Stimulated activated CD8-positive, alpha-beta memory T cell treated with anti-CD3 and anti-CD28 coated beads, Interleukin-12 subunit alpha, Interleukin-12 subunit beta, amount 100 ng/mL, for 4 hours (primary cell): ENCODE measurements at places on chromosomes 12 and 14.
A peak's percentile ranks its signal among the peaks of the same experiment; 100 is the strongest.

DNA sequence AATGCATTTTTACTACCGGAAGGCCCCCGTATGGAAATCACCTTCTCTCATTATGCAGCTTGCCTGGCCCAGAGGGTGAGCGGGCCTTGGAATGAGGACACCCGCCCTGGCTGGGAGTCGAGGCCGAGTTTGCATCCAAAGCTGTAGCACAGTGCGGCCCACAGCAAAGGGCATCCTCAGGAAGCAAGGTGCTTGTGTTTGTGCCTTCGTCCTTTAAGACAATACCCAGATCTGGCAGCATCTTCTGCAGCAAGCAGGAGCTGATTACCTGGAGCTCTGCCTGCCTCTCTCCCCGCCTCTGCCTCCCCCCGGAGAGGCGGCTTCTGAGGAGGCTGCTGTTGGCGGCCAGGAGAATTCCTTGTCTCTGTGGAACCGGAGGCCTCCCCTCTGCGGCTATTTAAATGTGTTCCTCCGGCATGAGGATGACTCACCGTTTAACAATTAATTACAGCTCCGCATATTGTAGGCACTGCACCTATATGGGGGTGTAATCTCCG, 145.3 kb downstream of the CACNA1C start:
- no peak for DNase-seq

GRCh38 chr14:51258280-51258679, 18.2 kb downstream of the TMX1 start:
- DNase-seq, result no peak

GRCh38 chr14:51860164-51860824, at the start of gene GNG2:
TSS of gene GNG2 (plus strand) at chr14:51860612. CDS start at chr14:51950679, 90,067 bp downstream.
- peak; percentile 65 for DNase-seq

DNA sequence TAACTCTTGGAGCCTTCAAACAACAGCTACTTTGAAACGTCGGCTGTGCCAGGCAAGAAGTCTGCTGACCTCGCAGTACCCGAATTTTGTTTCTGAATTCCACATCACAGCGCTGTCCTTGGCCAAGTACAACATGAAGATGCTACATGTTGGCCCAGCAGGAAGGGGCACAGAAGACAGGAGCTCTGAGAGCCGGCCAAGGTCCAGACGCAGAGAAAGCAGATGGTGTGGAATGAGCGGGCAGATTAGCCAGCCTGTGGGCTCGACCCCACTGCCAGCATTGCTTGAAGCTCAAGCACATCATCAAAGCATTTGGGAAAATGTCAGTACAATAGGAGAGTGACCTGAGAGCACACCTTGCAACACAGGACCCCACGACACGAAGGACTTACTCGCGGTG, 64.5 kb downstream of the FZD10 start:
- no peak for DNase-seq

- no peak for DNase-seq
These were observed 115.2 kb downstream of the KSR2 start for GRCh38 chr12:117853600-117853999.

DNA sequence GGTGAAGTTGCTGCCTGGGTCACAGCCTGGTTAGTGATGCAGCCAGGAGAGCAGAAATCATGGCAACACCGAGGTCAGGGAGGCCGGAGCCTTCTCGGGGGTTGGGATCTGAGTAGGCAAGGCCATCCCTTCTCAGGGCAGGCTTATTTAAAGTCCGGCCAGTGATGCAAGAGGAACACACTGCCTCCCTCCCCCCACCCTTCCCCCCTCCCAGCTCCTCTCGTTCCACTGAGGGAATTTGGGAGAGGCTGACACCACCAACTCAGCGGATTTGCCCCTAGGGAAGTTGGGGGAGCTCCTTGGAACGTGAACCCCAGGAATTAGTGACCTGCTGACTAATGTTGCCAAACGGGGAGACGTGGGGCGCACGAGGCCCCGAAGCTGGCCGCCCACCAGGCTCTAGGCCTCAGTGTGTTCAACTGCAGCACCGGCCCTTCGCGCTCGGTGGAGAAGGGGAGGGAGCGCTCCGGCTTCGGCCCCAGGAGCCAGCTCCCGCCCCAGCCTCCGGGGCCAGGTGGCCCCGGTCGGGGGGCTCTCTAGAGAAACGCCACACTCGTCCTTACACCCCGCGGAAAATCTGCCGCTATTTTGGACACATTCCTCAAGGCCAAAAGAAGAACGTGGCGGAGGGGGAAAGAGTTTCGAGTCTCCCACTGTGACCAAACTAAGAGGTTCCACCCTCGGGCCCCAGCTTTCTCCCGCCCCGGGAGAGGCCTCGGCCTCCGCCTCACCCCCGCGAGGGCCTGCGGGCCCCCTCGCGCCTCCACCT, 1.6 kb downstream of the CTDSP2 start:
- DNase-seq, result no peak

GRCh38 chr14:88598097-88598675, 35.3 kb downstream of the ZC3H14 start:
- no peak for DNase-seq

DNA sequence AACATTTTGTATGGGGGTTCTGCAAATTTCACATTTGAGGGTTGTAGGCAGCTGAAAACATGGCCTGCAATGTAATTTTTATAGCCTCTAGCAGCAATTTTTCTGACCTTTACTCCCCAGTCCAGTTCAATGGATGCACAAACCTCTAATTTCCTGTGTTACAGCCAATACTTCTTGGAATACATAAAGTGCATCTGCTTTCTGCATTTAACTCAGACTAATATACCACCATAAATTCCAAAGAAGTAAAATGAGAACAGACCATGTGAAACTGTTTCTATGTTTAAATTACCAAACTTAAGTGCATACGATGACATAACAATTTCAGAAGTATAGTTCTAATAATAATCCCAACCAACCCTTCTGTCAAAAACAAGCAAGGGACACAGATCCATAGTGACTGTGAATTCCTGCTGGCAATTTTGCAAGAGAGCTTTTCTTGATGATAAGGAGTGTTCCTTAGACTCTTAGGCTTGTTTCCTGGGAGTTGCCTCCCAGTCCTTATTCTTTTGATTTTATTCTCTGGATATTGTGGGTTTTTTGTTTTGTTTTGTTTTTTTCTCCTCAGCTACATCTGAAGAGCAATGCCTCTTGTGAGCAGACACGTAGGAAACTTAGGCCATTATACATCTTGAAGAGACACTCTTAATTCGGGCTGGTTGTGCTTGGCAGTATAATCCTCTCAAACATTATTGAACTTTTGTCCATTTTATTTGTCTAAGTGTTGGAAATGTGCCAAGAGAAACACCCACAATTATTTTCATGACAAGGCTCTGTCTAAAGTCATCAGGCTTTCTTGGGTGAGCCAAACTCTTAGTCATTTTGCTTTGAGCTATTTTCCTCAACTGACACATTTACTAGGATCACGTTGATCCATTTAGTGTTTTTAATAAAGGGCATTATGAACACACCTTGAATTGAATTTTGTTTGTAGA, 51.3 kb upstream of the RERGL start:
- DNase-seq, result no peak

- no peak for DNase-seq
These were observed 49.8 kb downstream of the B4GALNT3 start for GRCh38 chr12:509500-509899.

DNA sequence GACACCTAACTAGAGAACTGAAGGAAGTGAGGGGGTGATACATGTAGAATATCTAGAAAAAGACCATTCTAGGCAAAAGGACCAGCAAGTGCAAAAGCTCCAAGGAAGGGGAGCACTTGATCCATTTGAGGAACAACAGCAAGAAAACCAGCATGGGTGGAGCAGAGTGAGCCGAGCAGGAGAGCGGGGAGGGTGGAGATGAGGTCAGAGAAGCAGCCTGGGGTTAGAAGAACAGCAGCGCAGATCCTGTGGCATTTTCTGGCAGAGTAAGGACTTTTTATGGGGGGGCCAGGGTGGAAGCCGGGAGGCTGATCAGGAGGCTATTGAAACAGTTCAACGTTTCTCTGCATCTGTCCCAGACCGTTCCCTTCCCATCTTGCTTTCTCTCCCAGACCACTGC, 24.5 kb upstream of the TMCC3 start:
- DNase-seq, result no peak

- DNase-seq, result no peak
These were observed 87.7 kb downstream of the CHGA start for GRCh38 chr14:93010522-93011140.

DNA sequence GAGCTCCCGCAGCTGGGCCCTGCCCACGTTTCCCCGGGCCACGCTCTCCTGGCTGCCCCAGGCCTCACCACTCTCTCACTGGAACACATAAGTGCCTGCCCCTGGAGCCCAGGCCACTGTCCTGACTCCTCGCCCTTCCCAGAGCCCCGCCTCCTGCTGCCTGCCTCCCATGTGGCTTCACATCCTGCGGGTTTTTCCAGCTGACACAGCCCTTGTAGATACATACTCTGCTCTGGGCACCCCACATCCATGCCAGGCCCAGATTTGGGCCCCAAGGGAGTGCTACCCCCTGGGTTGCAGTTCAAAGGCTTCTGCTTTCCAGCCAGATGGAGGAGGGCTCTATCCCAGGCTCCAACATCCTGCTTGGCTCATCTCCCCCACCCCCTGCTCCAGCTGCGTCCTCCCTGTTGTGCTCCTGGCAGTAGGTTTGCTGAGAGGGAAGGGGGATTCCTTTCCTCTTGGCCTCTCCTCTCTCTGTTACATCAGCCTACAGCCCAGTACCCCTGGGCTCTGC, 60.1 kb downstream of the TSPAN9 start:
- no peak for DNase-seq

GRCh38 chr12:114631242-114631641, 52.7 kb downstream of the TBX3 start:
- DNase-seq, result no peak
